Fibroblast of skin of scalp (primary cell): ENCODE measurements at places on chromosomes 4 and X.
A peak's percentile ranks its signal among the peaks of the same experiment; 100 is the strongest.

GRCh38 chr4:68750555-68750954, 65.2 kb upstream of the UGT2B10 start:
- DNase-seq: no peak

DNA sequence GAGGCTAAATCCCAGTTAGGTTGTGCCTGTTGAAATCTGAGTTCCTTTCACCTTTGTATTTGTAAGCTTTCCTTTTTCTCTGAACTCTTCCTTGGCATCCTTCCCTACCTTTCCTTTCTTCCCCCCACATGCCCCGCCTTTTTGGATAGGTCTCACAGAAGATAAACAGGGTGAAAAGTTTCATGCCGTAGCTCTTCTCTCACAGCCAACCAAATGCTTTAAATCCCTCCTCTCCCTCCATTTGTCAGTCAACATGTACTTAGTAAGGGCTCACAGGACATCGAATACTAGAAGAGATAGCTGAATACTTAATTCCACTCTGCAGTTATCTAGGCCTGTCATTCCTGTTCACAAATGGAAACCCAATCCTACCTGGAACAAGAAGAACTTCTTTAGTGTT, 107.1 kb upstream of the BMPR1B start:
- DNase-seq: no peak

DNA sequence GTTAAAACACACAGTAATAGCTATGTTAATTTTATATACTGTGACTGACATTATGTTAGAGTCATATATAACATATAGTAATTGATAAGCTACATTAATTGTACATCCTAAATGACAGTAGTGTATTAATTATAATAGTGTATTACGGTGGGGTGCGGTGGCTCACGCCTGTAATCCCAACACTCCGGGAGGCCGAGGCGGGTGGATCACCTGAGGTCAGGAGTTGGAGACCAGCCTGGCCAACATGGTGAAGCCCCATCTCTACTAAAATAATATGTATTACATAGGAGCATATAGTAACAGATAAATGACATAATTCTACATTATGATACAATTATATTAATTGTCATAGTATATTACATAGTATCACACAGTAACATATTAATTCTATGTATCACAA, 12.2 kb downstream of the ASMTL start:
- no peak for DNase-seq

DNA sequence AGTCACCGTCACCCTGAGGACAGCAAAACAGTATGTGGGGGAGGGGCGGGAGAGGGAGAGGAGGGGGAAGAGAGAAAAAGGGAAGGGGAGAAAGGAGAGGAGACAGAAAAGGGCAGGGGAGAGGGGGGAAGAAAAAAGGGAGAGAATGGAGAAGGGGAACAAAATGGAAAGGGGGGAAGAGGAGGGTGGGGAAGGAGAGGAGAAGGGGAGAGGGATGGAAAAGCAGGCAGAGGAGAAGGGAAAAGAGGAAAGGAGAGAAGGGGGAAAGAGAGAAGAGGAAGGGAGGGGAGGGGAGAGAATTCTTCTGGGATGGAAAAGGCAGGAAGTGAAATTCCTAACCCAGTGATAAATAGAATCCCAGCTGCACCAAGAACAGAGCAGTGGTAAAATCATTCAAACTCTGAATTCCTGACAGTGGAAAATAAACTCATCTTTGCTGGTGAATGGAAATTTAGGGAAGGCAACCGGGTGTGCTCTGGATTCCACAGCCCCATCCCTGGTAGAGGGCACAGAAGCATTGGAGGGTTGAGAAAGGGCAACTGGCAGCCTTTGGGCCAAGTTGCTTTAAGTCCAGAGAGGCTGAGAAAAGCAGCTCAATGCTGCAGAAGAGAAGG, 244.2 kb downstream of the BCOR start:
- no peak for DNase-seq

DNA sequence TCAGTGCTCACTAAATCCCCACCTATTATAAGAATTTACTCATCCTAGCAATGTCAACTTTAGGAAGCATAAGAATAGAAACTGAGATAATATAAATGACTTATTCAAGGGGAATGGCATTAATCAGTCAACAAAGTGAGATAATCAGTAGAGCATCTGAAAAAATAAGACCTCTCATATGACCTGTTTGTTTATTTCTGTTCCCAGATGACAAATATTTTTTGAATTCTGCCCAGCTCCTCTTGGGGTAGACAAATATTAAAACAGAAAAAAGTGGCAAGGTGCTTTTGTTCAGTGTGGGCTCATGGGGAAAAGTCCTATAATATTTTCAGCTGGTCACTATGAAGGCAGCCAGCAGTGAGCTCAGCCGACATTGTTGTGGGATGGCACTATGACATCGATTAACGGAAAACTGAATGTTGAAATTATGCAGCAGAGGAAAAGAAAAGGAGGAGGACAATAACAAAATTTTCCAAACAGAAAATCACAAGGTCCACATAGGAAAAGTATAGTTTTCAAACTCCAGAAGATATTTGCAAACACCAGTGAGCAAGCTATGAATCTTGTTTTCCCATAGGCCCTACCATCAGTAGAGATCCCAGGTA, 109.6 kb downstream of the ANXA3 start:
- DNase-seq: no peak

DNA sequence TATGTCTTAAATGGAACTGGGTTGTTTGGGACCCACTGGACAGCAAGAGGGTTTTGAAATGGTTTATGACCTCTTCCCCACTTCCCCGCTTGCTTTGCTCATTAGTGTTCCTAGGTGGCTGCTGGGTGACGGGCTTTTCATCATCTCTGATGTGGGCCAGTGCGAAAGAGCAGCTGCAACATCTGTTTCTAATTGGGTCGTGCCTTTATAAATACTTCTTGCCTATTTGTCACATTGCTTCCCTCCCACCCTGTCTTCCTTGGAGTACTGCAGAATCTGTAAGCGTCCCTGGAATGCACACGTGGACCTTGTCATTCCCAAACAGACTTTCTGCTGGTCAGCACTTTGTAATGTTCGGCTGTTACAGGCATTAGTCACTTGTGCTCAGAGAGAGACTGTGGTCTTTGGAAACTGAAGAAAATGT, 35.2 kb downstream of the SEPTIN11 start:
- peak; percentile 100 for DNase-seq
